ENCODE measurements at places on chromosomes 6 and 20. TPM values are rescaled to one million over a fixed set of nuclear protein-coding genes. Genes with fewer than 3 reads are reported as not detected.

Gene B3GAT2
- not detected for total RNA-seq

DNA sequence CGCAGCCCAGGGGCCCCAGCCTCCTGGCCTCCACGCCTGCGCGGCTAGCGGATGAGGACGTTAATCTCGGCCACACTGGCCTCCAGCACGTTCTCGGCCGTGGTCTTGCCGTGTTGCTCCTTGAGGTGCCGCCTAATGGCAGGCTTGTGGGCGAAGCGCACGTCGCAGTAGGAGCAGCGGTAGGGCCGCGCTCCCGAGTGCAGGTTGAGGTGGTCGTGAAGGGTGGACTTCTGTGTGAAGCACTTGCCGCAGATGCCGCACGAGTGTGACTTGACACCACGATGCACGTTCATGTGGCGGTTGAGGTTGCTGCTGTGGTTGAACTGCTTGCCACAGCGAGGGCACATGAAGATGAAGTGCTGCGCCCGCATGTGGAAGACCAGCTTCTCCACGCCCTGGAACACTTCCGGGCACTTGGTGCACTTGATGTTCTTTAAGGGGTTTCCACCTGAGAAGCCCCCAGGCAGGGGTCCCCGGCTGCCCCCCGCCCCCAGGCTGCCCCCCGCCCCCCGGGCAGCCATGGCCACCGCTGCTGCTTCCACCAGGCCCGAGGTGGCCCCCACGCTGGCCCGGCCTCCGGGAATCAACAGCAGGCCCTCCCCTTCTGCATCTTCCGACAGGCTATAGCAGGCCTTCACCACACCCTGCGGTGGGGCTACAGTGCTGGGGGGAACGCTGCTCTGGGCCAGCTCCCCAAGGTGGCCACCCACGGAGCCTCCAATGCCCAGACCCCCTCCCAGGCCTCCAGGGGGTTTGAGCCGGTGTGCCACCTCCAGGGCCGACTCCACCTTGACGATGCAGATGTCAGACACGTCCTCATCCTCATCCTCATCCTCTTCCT, 1.8 kb downstream of the ZBTB12 start:
- peak overlapping the region; percentile 68 for H3K4me3 ChIP-seq
- no peak overlapping the region for H3K27ac ChIP-seq
- H3K27me3 ChIP-seq: no peaks in the 10 kb centered on the region

Gene DDO
- total RNA-seq: not detected

Gene RPL7L1
- total RNA-seq: 89.2 TPM

Gene SERPINB1
- 19.5 TPM for total RNA-seq

DNA sequence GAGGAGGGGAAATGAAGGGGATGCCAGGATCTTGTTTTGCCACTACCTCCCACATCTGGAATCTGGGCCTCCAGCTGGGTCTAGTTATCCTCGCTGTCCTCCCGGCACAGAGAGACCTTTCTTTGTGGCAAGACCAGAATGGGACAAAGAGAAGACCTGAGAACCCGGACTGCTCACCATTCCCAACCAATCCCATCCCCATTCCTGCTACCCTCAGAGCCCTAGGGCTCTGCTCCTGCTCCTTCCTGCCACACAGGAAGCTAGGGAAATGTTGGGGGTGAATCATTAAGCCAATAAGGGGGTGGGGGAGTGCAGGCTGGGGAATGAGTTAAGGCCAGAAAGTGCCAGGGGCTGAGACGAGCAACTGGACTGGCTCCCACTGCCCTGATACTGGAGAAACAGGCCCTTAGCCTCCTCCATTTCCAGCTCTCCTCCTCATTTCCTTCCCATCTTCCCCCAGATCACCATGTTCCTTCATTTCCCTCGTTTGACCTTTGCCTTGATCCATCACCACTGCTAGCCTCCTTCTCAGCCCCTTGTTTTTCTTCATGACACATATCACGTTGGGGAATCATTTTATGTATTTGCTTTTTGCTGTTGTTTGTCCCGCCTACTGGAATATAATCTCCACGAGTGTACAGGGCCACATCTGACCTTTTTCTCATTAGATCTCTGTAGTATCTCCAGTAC, 4.6 kb upstream of the IER3 start:
- no peaks in the 10 kb centered on the region for H3K27me3 ChIP-seq
- H3K36me3 ChIP-seq: no peaks in the 10 kb centered on the region

- no peak overlapping the region for H3K4me3 ChIP-seq
- H3K4me1 ChIP-seq: no peaks in the 10 kb centered on the region
- peaks cover 9% of the 10 kb centered on the region for H3K36me3 ChIP-seq
- H3K27ac ChIP-seq: no peak overlapping the region
- DNase-seq: no peak
These were observed 187.7 kb downstream of the AIG1 start for GRCh38 chr6:143248359-143248758.

- DNase-seq: peak; percentile 54
- H3K36me3 ChIP-seq: no peaks in the 10 kb centered on the region
- no peak overlapping the region for H3K4me3 ChIP-seq
These were observed 18.3 kb downstream of the HMGN4 start for GRCh38 chr6:26556263-26557070.

Gene SLC35F1
- total RNA-seq: 0.64 TPM

DNA sequence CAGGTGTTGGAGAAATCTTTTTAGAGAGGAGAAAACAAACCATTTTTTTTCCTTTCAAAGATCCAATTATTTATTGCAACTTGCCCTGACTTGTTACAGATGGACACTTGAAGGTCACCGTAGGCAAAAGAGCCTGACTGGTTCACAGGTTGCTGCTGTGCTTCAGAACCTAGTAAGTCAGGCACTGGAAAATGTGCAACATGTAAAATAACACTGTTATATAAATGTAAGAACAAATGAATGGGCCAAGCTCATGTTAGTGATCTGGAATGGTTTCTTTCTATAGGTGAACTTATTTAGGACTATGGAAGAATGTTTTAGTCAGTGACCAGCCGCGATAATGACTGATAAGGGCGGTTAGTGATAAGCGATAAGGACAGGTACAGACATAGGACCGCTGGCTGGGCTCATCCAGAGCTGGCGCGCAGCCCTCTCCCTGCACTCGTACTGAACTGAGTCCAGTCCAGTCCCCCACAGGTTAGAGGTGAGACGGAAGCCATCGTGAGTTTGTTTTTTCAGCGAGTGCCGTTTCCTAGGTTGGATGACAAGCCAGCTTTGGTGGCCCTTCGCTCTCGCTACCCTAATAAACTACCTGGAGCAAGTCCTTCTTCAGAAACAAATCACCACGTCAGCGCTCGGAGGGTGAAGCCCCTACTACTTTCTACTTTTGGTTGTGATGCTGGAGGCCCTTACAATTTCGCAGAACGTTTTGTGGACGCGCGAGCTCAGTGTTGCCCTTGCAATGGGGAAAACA, 94.4 kb upstream of the PRDM1 start:
- H3K27me3 ChIP-seq: peaks cover 98% of the 10 kb centered on the region
- no peak overlapping the region for H3K27ac ChIP-seq
- H3K36me3 ChIP-seq: no peaks in the 10 kb centered on the region
- H3K4me3 ChIP-seq: peak overlapping the region; percentile 82
- peaks cover 28% of the 10 kb centered on the region for H3K4me1 ChIP-seq
- peak; percentile 40 for DNase-seq

Gene C6orf132
- 22.4 TPM for total RNA-seq

GRCh38 chr6:106539936-106540335, 89.4 kb downstream of the RTN4IP1 start:
- H3K4me3 ChIP-seq: no peak overlapping the region
- DNase-seq: no peak
- peaks cover 23% of the 10 kb centered on the region for H3K4me1 ChIP-seq
- peak overlapping the region; percentile 9 for H3K27ac ChIP-seq

GRCh38 chr6:163766936-163767335, 352.4 kb downstream of the QKI start:
- H3K36me3 ChIP-seq: peaks cover 4% of the 10 kb centered on the region
- H3K4me1 ChIP-seq: peaks cover 13% of the 10 kb centered on the region
- no peak overlapping the region for H3K27ac ChIP-seq

- H3K4me1 ChIP-seq: peaks cover 18% of the 10 kb centered on the region
- no peak overlapping the region for H3K27ac ChIP-seq
- H3K36me3 ChIP-seq: no peaks in the 10 kb centered on the region
- peaks cover 2% of the 10 kb centered on the region for H3K27me3 ChIP-seq
These were observed 381.7 kb downstream of the CD83 start for GRCh38 chr6:14499309-14499708.

DNA sequence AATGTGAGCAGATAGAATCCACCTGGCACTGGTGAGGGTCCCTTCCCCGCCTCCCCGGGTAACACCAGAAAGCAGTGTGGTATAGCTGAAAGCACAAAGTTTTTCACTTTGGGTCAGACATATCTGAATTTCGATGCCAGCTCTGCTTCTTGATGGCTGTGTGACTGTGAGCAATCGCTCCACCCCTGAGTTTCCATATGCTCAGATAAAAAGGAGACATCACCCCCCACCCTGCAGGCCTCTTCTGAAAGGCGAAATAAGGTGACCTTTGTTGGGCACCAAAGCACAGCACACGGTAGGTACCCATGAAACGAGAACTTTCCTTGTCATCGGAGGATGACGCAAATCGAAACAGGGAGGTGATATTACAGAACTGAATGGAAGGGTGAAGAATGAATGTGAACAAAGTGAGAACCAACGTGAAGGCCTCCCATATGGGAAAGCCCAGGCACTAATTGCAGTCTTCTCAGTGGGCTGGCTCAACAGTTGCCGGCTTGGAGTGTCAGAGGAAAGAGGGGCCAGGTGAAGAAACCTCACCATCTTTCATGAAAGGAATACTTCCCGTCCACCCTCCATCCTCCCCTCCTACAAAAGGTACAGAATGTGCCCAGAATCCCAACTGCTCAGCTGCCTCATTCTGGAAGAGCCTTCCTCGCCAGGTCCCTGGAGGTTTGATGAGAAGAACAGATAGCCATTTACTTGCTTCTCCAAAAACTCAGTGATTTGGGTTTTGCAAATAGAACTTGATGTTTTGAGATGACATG, 61.8 kb downstream of the NFATC2 start:
- H3K4me3 ChIP-seq: no peak overlapping the region
- peaks cover 13% of the 10 kb centered on the region for H3K36me3 ChIP-seq
- H3K27me3 ChIP-seq: no peaks in the 10 kb centered on the region

Gene NKX2-4
- not detected for total RNA-seq

GRCh38 chr20:13061381-13061780, 52.6 kb downstream of the SPTLC3 start:
- H3K27me3 ChIP-seq: no peaks in the 10 kb centered on the region
- peaks cover 7% of the 10 kb centered on the region for H3K36me3 ChIP-seq
- H3K27ac ChIP-seq: no peak overlapping the region
- DNase-seq: no peak

Gene CRISP3
- 0.85 TPM for total RNA-seq

Gene BLOC1S5
- total RNA-seq: 20.9 TPM

DNA sequence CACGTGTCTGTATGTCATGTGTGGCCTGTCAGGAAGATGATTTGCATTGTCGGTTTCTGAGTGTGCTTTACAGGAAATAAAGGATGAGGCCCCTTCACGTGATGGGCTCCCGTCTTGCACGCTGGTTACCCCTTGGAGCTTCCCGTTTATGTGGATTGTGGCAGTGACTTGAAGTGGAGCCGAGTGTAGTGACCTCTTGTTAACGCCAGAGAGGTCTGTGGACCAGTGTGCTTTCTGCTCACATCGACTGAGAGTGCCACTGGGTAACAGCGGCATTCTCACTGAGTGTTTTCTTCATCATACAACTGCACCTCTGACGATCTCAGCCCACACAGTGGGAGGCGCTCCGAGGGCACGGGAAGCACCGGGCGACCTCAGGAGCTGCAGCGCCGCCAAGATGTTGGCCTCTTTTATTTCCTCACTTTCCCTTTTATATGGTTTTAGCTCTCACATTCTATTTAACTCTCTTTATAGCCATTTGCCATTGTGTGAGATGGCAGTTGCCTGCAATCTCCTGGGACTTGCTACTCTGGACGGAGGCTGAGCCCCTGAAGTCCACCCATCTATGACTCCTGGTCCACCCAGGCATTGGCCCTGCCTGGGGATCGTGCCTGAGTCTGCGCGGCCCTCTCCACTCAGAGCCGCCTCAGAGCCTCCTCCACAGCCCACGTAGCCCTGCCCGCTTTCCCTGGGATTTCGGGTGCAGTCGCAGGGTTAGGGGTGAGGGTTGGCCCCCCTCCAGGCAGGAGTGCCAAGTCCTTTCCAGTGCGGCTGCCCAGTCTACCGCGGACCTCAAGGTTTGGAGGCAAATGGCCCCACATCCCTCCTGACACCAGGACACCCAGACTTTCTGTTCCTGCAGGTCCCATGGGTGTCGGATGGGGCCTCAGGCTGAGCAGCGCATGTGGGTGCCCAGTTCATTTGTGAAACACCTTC, 238.9 kb downstream of the ERMARD start:
- no peak for DNase-seq
- H3K36me3 ChIP-seq: no peaks in the 10 kb centered on the region
- no peak overlapping the region for H3K27ac ChIP-seq
- no peaks in the 10 kb centered on the region for H3K4me1 ChIP-seq

DNA sequence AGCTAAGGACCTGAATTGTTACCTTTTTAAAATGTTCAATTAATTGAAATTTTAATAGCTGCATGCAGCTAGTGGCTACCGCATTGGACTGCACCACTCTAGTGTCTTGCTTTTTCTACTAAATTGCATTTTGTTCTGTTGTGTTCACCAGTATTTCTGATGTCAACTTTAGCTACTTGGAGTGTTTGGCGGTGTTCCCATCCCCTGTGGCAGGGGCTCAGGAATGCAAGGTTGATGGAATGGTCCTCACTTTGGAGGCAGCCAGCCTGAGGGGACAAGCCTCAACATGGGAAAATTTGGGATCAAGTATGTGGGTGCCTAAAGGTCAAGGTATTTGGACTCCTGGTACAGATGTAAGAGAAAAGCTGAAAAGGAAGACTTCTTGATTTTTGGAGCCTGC, 230.1 kb upstream of the PRND start:
- peaks cover 5% of the 10 kb centered on the region for H3K4me1 ChIP-seq
- H3K4me3 ChIP-seq: no peak overlapping the region
- DNase-seq: no peak
- H3K36me3 ChIP-seq: no peaks in the 10 kb centered on the region
- no peaks in the 10 kb centered on the region for H3K27me3 ChIP-seq

DNA sequence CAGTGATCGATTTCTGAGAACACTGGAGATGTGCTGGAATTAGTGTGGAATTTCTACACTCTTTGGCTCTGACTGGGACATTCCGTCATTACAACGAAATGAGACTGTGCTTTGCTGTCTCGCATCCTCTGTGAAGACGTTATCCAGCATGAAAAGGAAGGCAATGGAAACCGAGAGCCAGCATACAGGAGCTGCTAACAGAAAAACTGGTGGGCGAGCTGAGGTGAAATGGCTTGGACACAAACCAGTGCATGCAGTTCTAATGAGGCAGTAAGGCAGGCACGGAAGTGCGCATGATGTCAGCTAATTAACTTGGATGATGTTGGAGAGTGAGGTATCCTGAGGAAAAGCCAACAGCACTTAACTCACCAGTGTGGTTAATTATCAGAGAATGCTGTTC, 202.8 kb upstream of the AGPAT4 start:
- no peak for DNase-seq
- H3K27me3 ChIP-seq: peaks cover 1% of the 10 kb centered on the region
- no peak overlapping the region for H3K27ac ChIP-seq
- no peak overlapping the region for H3K4me3 ChIP-seq
